ENCODE measurements at places on chromosomes 13 and 19.

GRCh38 chr19:50513746-50514345 is at the start of gene ASPDH:
TSS of gene ASPDH (minus strand) at chr19:50513913. CDS start at chr19:50513823, 90 bp downstream.
- DNase-seq: no peak

- no peak for DNase-seq
Measured at GRCh38 chr19:42032431-42032830, 37.6 kb downstream of the GRIK5 start.

- DNase-seq: no peak
Measured at GRCh38 chr13:73268306-73268705, 209.5 kb downstream of the KLF5 start.

GRCh38 chr13:110560601-110561343 is 750 bp downstream of the RAB20 start:
- DNase-seq: no peak

- peak; percentile 42 for DNase-seq
Measured at GRCh38 chr13:92175330-92175729, 776.9 kb downstream of the GPC5 start.

GRCh38 chr13:42078128-42078808 is 29.8 kb downstream of the DGKH start:
- no peak for DNase-seq

- DNase-seq: no peak
Measured at GRCh38 chr13:42246541-42246940, 25.4 kb upstream of the AKAP11 start.

DNA sequence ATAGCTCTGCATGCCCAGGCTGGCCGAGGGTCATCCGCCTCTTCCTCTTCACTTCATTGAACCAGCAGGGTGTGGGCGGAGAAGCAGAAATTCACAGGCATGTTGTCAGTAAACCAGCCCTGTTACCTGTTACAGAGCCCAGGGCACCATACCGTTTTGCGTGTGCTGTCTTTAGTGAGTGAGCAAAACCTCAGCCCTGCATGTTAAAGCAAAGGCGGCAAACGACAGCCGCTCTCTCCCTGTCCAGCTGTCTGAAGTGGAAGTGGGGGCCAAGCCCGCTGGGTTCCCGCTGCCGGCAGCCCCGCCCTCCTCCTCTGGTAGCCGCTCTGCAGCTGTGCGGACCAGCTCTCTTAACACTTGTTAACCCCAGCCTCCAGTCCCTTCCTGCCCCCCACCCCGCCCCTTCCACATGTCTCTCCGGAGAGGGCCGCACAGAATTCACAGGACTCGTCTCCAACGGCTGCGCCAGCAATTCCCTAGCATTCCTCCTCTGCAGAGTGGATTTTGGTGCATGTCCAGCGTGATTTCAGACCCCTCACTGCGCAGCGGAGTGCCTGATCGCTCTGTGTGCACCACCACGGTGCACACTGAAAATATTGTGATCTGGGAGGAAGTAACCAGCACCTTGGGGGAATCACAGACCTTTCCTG is 12.7 kb downstream of the KLHL26 start:
- DNase-seq: no peak

DNA sequence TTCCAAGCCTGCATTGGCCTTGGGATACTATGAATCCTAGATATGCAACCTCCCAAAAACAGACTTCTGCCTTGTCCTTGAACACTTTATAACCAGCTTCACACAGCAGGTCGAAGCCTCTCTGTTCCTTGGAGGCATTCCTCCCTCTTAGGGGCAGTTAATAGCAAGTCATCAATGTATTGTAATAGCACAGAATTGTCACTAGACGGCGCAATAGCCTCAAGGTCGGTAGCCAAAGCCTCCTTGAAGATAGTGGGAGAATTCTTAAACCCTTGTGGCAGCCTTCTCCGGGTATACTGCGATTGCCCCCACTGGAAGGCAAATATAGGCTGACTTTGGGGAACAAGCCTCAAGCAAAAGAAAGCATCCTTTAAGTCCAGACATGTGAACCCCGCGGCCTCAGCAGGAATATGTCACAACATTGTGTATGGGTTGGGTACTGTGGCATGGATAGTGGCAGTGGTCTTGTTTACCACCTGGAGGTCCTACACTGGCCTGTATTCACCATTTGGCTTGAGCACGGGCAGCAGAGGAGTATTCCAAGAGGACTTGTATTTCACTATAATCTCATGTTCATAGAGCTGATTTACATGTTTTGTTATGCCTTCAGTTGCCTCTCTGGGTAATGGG is 61.1 kb downstream of the ZNF431 start:
- no peak for DNase-seq

- DNase-seq: no peak
Measured at GRCh38 chr19:10636304-10636972, 11.1 kb downstream of the SLC44A2 start.

- peak; percentile 93 for DNase-seq
Measured at GRCh38 chr19:7919610-7920518, at the start of gene SNAPC2. TSS of gene SNAPC2 (plus strand) at chr19:7920338. CDS start at chr19:7920367, 29 bp downstream.

DNA sequence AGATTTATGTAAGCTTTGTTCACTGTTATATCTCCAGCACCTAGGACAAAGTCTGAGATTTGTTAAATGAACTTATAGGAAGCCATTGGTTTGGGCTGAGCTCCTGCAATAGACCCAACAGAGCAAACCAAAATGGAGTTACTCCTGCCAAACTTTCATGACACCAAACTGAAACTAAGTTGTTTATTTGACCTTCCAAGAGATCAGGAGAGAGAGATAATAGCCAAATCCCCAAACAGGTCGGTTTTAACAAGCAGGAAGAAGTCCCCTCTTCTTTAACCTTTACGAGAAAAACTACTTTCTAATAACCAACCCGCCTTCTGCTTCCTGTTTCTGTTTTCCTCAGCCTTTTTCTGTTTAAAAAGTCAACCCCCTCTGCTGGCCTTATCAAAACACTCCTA is 54.9 kb upstream of the ATP12A start:
- no peak for DNase-seq

- DNase-seq: no peak
Measured at GRCh38 chr13:83508771-83509301, 373.4 kb downstream of the SLITRK1 start.

DNA sequence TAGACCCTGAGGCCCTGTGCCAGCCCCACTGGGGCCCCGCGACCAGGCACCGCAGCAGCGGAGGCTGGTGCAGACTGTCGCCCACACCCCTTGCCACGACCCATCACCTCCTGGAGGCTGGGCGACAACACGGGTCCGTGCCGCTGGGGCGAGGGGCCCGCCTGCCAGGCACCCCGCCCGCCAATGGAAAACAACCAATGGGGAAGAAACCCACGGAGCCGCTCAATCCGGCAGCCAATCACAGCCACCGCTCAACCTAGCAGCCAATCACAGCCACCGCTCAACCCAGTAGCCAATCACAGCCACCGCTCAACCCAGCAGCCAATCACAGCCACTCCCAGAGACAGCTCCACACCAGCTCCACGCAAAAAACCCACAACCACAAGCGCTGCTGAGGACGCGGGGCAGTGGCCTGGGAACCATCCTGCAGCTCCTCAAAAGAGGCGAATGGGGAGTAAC is 29.7 kb downstream of the GPX4 start:
- no peak for DNase-seq

- no peak for DNase-seq
Measured at GRCh38 chr13:41917641-41918040, 43.3 kb downstream of the VWA8 start.

- no peak for DNase-seq
Measured at GRCh38 chr19:46288896-46289588, 7.8 kb upstream of the HIF3A start.

GRCh38 chr19:46068345-46069258 is 27.8 kb upstream of the IGFL4 start:
- DNase-seq: no peak
